ENCODE measurements at places on chromosomes 3 and 15. TPM values are rescaled to one million over a fixed set of nuclear protein-coding genes. Genes with fewer than 3 reads are reported as not detected.
A peak's percentile ranks its signal among the peaks of the same experiment; 100 is the strongest.

DNA sequence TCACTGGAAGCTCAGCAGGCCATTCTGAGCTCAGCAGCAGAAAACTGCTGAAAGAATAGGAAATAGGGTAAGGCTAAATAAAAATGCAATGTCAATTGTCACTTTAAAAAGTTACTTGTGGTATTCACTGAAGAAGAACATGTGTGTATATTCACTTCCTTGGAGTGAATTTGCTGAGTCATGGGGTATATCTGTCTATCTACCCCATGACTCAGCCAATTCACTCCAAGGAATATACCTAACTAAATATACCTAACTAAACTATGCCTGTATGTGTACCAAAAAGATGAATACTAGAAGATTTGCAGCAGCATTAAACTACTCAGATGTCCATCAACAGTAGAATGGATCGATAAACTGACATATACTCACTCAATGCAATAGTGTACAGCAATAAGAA, 69.5 kb upstream of the KCNAB1 start:
- H3K27me3 ChIP-seq: peaks cover 4% of the 10 kb centered on the region
- no peaks in the 10 kb centered on the region for H3K36me3 ChIP-seq
- H3K4me3 ChIP-seq: no peak overlapping the region
- DNase-seq: no peak
- H3K27ac ChIP-seq: no peak overlapping the region

DNA sequence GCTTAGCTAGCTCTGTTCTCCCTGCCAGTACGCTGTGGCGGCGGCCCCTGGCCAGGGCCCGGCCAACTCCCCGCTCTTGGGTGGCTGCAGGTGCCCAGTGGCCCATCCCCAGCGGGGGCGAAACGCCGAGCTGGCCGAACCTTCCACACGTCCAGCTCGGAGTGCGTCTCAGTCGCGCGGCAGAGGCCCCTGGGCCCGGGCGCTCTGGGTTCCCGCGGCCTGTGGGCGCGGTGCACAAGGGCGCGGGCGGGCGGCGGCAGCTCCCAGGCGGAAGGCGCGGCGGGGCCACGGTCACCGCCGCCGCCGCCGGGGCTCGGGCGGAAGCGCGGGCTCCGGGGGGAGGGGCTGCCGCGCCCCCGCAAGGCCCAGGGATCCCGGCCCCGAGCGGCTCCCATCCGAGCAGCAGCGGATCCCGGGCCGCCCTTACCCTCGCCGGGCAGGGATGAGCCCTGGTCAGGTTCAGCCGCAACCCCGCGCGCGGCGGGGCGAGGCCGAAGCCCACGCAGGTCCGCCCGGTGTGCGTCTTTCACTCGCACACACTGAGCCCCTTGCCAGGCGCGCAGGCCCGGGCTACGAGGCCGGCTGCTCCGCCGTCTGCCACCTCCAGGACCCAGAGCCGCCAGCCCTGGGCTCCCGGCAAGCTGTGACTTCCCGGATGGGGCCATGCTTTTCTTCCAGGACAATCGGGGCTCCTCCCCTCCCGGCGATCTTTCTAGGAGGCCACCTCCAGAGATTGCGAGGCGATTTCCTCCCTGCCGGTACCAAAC, 54.2 kb downstream of the CCDC54 start:
- peak overlapping the region; percentile 77 for H3K4me3 ChIP-seq
- H3K27me3 ChIP-seq: peaks cover 3% of the 10 kb centered on the region
- H3K4me1 ChIP-seq: peaks cover 20% of the 10 kb centered on the region
- no peaks in the 10 kb centered on the region for H3K36me3 ChIP-seq

The CELSR3 gene
- 7.9 TPM for total RNA-seq

- no peak overlapping the region for H3K4me3 ChIP-seq
- peaks cover 5% of the 10 kb centered on the region for H3K27me3 ChIP-seq
- H3K36me3 ChIP-seq: no peaks in the 10 kb centered on the region
- no peak for DNase-seq
- H3K27ac ChIP-seq: no peak overlapping the region
- peaks cover 34% of the 10 kb centered on the region for H3K4me1 ChIP-seq
These were observed 344.7 kb upstream of the RBMS3 start for GRCh38 chr3:28936154-28936553.

- H3K36me3 ChIP-seq: no peaks in the 10 kb centered on the region
- DNase-seq: no peak
- H3K4me3 ChIP-seq: no peak overlapping the region
- H3K27ac ChIP-seq: no peak overlapping the region
- H3K27me3 ChIP-seq: no peaks in the 10 kb centered on the region
These were observed 76.4 kb upstream of the ROBO1 start for GRCh38 chr3:79844176-79844575.

The PPP2R3A gene
- total RNA-seq: 0.18 TPM

The CLRN1 gene
- not detected for total RNA-seq

- no peak for DNase-seq
- no peak overlapping the region for H3K4me3 ChIP-seq
- H3K4me1 ChIP-seq: no peaks in the 10 kb centered on the region
- no peaks in the 10 kb centered on the region for H3K36me3 ChIP-seq
- H3K27ac ChIP-seq: no peak overlapping the region
These were observed 214.6 kb upstream of the UBE2E2 start for GRCh38 chr3:22988566-22988965.

GRCh38 chr3:117304681-117305080, 595.1 kb downstream of the TUSC7 start:
- no peak for DNase-seq
- no peaks in the 10 kb centered on the region for H3K36me3 ChIP-seq
- H3K4me1 ChIP-seq: no peaks in the 10 kb centered on the region
- no peak overlapping the region for H3K27ac ChIP-seq

DNA sequence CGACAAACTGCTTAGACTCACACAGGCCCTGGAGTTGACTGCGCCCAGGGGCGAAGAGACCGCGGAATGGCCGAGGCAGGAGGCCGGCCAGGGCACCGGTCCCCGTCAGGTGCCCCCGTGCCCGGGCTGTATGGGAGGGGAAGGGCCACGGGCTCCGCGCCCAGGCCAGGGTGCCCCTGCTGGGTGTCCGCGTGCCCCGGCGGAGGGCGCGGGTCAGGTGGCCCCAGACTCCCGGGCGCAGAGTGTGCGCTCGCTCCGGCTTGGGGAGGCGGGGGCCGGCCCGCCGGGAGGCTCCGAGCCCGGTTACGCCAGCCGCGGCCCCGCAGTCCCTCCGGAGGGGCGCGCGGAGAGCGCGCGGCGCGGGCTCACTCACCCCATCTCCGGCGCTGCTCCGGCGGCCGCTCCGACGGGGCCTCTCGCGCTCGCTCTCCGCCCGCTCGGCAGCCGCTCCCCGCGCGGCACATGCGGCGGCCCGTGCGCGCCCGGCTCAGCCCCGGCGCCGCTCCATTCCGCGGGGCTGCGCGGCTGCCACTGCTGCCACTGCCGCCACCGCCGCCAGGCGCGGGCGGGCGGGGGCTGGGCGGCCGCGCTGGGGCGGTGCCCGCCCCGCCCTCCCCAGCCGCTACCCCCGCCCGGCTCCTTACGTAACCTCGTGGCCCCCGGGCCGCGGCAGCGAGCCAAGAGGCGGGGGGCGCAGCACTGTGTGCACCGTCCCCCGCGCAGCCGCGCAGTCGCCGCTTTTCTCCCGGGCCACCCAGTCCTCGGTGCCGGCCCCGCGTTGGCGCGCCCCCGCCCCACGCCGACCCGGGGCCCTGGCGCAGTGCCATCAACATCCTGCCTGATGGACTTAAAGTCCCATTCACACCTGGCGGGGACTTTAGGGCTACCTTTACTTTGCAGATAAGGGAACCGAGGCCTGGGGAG, at the start of gene HOMER2:
HOMER2 (minus strand) TSS at position 563 of the 924 bp plus-strand sequence; CDS start at position 378, 185 bp downstream.
- H3K4me3 ChIP-seq: peak within 1 kb of the TSS; percentile 67
- peak; percentile 35 for DNase-seq
- H3K4me1 ChIP-seq: peaks cover 2% of the 10 kb centered on the region
- H3K27me3 ChIP-seq: peaks cover 9% of the 10 kb centered on the region
- peak within 1 kb of the TSS; percentile 65 for H3K27ac ChIP-seq

DNA sequence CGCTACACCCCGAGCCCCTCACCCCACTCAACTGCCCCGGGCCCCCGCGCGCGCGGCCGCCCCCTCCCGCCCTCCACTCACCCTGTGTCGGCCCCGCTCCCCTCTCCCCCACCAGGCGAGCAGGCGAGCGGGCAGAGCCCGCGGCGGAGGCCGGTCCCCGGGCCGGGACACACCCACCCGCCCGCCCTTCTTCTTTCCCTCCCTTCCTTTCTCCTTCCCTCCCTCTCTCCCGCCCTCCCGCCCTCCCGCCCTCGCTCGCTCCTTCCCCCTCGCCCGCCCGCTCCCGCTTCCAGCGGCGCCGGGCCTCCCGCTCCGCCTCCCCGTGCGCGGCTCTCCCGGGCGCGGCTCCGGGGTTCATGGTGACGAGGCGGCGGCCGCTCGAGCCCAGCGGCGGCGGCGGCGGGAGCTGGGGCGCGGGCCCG, at the start of gene CTDSPL:
CTDSPL (plus strand) TSS at position 261 of the 422 bp plus-strand sequence. CDS start 320 bp downstream, outside the sequence.
- H3K27ac ChIP-seq: peak within 1 kb of the TSS; percentile 78
- H3K27me3 ChIP-seq: peaks cover 5% of the 10 kb centered on the region
- no peaks in the 10 kb centered on the region for H3K36me3 ChIP-seq
- DNase-seq: peak; percentile 44

DNA sequence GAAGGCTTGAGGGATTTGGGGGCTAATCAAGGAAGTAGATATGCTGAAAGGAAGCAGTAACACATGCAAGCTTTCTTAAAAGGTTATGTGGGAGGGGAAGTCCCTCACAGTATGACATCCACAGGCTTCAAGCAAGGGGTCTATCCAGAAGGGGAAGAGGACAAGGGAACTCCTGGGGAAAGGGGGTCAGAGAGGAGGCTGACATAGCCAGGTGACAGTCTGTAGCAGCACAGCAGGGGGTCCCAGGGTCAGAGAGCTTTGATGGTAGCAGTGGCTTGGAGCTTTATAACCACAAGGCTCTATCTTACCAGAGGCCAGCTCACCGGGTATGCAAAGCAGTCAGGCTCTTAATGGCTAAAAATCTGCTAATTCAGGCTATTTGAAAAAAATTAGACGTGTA, 150.6 kb upstream of the NSMCE3 start:
- no peak overlapping the region for H3K4me3 ChIP-seq
- H3K4me1 ChIP-seq: no peaks in the 10 kb centered on the region
- no peak overlapping the region for H3K27ac ChIP-seq
- H3K27me3 ChIP-seq: peaks cover 2% of the 10 kb centered on the region
- H3K36me3 ChIP-seq: no peaks in the 10 kb centered on the region
- DNase-seq: no peak

GRCh38 chr15:93189561-93189960, 100.5 kb upstream of the RGMA start:
- no peak for DNase-seq
- no peaks in the 10 kb centered on the region for H3K4me1 ChIP-seq
- no peaks in the 10 kb centered on the region for H3K36me3 ChIP-seq
- no peaks in the 10 kb centered on the region for H3K27me3 ChIP-seq
- H3K4me3 ChIP-seq: no peak overlapping the region

DNA sequence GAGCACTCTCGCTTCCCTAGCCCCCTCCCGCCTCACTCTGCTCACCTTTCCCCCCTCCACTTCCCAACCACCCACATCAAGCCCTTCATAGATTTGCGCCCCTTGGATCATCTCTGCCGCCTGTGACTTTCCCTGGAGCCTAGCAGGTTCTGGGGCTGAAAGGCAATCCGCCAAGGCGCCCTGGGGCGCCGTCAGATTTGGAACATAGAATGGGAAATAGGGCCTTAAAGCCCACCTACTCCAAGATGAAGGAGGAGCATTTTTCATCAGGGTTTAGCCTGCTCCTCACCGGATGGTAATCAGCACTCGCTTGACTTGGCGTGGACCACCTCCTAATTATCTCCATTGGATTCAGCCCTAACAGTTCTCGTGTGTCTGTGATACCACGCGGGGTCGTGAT, 1.3 kb downstream of the CPNE4 start:
- peaks cover 63% of the 10 kb centered on the region for H3K27me3 ChIP-seq
- no peak for DNase-seq
- no peak overlapping the region for H3K4me3 ChIP-seq

DNA sequence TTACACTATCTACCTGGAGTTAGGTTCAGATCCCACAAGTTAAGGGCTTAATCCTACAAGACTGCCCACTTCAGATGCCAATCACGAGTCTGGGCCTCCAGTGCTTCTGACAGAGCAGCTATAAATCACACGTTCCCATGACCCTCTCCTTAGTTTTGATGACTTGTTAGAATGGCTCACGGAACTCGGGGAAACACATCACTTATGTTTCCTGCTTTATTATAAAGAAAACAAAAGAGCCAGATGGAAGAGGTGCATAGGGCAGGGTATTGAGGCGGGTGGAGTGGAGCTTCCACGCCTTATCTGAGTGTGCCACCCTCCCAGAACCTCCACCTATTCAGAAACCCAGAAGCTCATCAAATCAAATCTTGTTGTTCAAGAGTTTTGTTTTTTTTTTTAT, 170.8 kb downstream of the MOBP start:
- H3K27me3 ChIP-seq: peaks cover 14% of the 10 kb centered on the region
- H3K27ac ChIP-seq: no peak overlapping the region
- no peak overlapping the region for H3K4me3 ChIP-seq
- H3K36me3 ChIP-seq: no peaks in the 10 kb centered on the region

The CLDN1 gene
- total RNA-seq: 1.6 TPM

The MAPKAPK3 gene
- 178 TPM for total RNA-seq

- H3K27me3 ChIP-seq: no peaks in the 10 kb centered on the region
- DNase-seq: peak; percentile 52
- H3K27ac ChIP-seq: peak overlapping the region; percentile 100
- H3K4me1 ChIP-seq: peaks cover 70% of the 10 kb centered on the region
- peak overlapping the region; percentile 99 for H3K4me3 ChIP-seq
- peaks cover 69% of the 10 kb centered on the region for H3K36me3 ChIP-seq
These were observed 389 bp downstream of the ARPC4 start for GRCh38 chr3:9793161-9793781.

The STRA6 gene
- not detected for total RNA-seq

DNA sequence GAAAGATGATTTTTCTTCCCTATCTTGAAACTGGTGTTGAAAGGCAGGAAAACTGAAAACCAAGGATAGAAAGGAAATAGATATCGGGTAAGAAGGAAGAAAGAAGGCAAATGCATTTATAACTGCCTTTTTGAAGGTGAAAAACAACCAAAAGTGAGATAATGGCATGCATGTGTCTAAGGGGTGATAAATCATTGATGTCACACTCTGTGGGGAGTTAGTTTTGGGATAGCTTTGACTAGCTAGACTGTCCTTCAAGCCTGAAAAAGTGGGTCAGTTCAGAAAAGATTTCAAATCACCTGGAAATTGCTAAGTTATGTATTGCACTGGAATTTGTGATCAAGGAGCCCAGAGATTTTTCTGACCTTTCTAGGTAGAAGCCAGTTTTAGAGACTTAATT, 142.2 kb upstream of the UMPS start:
- H3K27me3 ChIP-seq: peaks cover 46% of the 10 kb centered on the region
- H3K4me1 ChIP-seq: peaks cover 43% of the 10 kb centered on the region
- no peak for DNase-seq
- H3K36me3 ChIP-seq: no peaks in the 10 kb centered on the region

- peaks cover 2% of the 10 kb centered on the region for H3K4me1 ChIP-seq
- no peak for DNase-seq
- H3K36me3 ChIP-seq: no peaks in the 10 kb centered on the region
These were observed 55.8 kb upstream of the OSTN start for GRCh38 chr3:191143224-191143623.

- no peak overlapping the region for H3K27ac ChIP-seq
- H3K4me1 ChIP-seq: peaks cover 6% of the 10 kb centered on the region
- H3K27me3 ChIP-seq: peaks cover 2% of the 10 kb centered on the region
- H3K36me3 ChIP-seq: no peaks in the 10 kb centered on the region
- DNase-seq: no peak
- no peak overlapping the region for H3K4me3 ChIP-seq
These were observed 32.0 kb upstream of the GALNT15 start for GRCh38 chr3:16142350-16143025.

All from activated CD4-positive, alpha-beta T cell treated with anti-CD3 and anti-CD28 coated beads for 36 hours (primary cell).